Mesenchymal stem cell (in vitro differentiated cells and primary cell): ENCODE measurements at places on chromosomes 2 and 18.
A peak's percentile ranks its signal among the peaks of the same experiment; 100 is the strongest.

DNA sequence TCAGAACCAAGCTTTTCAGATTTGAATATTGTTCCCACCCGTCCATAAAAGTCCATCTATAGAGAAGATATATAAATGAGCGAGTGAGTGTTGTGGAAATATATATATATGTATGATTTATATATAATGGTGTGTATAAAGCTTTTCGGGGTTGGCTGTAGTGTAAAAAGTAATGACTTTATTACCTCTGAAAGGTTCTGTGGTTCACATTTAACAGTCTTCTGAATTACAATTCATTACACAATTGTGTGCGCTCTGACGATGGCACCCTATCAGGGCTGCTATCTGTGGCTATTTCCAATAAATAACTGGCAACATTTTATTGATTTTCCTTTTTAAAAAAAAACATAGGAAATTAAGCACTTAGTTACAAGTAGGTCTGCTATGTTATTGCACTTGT is 2.7 kb upstream of the BCL11A start:
- no peak for DNase-seq

- DNase-seq = peak; percentile 23
Observed at GRCh38 chr2:201157694-201158093, 25.2 kb upstream of the CASP10 start.

DNA sequence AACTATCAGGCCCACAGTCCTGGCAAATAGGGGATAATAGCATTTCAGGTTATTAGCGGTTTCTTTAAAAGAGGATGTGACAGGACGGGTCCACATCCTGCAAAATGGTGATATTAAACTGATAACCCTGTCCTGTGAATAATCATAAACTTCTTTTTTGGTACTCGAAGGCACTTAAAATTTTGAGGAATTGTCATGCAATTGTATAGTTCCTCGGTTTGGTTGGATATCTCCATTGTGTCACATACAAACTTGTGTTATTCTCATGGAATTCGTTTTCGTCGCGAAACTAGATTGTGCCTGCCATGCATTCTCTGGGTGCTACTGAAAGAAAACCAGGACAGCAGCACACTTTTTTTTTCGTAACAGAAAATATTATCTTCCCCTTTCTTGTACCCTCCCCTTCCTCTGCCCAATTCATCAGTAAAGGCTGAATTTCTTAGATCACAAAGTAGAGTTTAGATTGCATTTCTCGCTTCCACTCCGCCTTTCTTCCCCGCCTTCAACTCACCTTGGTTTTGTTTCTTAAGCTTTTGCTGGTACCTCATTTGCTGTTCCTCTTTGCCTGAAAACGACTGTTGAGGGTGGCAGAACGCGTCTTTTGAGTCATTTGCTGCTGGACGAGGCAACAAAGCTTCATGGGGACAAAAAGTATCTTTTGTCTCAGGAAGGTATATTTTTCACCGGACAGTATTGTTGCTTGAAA is 1.3 kb downstream of the CERS6 start:
- no peak for DNase-seq

DNA sequence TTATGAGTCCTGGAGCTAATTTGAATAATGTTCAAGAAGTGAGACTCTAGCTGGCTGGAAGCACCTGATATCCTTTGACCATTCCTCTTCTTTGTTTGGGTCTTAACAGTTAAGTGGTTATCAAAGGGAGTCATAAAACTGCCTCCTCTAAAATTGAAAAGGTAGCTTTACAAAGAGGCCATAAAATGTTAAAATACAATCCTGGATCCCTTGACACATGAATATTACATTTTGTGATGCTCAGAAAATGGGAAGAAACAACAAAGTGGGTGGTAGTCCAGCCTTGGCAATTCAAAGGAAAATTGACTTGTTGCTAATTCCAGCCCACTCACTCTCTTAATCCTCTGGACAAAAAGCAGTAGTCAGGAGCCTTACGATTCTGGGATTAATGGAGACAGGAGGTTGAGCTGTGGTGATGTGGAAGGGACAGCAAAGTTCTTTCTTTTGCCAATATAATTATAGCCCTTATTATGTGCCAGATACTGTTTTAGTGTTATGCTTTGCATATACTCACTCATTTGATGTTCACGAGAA is 339.2 kb downstream of the PDE11A start:
- DNase-seq = no peak

- no peak for DNase-seq
Observed at GRCh38 chr2:158928965-158929364, 39.5 kb upstream of the TANC1 start.

DNA sequence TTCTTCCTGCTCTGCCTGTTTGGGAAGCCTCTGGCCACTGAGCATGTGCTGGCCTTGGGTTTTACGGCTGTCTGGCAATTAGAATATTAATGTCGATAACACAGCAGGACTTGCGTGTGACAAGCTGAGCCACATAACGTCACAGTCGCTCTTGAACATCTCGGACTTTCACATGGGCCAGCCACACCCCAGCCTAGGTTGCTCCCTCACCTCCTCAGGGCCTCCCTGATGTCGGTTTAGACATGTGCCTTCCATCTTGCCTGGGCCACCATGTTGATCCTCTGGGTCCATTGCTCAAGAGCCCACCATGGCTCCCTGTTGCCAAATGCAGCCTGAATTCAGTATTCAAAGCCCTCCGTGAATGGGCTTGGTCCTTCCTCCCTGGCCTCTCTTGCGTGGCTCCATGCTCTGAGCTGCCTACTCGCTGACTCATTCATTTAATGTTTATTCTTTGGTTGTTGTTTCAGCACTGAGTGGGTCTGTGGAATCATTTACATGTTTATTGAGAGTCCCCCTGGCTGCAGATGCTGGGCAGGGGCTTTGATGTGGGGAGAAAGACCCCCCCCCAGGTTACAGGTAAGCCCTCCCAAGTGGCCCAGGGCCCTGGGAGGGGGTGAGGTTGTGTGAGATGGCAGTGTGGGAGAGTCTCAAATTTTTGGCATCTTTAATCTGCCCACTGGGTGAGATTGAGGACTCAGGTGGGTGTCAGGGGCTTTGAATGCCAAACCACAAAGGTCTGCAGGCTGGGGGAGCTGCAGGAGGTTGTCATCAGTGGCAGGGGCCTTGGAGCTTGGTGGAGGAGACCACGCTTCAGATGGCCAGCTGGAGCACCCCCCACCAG is 62.0 kb downstream of the ODC1 start:
- DNase-seq = peak; percentile 84

GRCh38 chr2:66496670-66497420 is 61.9 kb downstream of the MEIS1 start:
- no peak for DNase-seq

DNA sequence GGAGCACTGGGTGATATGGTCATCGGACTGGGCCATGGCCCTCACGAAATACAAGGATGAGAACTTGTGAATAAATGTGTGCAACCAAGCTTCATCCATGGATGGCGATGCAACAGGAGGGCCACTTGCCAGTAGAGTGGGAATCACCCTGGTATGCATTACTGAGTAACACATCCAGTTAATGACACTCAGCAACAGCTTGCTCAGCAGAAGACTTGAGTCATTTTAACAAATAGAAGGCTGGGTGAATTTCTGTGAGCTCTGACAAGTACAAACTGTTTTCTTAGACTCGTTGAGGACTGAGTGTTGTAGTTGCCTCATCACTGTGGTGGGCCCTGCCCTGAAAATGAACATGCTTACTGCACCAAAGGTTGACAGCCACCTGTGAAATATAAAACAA is 221.6 kb downstream of the NCKAP5 start:
- peak; percentile 19 for DNase-seq

DNA sequence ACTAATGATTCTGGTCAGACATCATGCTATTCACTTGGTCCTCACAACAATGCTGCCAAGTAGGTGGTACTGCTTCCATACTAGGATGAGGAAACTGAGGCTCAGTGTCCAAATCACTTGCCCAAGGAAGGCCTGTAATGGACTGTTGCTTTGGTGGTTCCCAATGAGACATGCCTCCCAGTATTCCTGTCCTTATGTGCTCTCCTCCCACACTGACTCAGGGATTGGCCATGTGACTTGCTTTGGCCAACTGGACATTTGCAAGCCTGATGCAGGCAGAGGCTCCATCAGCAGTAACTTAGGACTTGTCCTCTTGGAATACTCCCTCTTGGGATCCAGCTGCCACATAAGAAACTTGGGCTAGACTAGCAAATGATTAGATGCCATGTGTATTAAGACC is 3.0 kb downstream of the FBXO41 start:
- DNase-seq = no peak

DNA sequence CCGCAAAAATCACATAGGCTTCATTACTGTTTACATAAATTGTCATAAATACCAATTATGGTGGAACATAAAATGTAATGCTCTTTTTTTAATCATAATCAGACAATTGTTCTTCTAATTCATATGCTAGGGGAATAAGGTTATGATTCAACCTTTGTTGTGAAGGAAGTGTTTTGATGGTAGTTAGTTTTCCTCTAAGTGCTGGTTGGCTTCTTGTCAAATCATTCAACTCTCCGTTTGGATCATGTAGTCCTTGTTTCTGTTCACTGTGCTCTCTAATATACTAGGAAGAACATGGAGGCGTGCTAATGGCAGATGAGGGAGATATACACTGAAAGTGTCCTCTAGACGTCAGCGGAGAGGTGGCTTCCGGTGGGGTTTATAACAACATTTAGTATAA is 1938.0 kb upstream of the PIK3C3 start:
- no peak for DNase-seq

DNA sequence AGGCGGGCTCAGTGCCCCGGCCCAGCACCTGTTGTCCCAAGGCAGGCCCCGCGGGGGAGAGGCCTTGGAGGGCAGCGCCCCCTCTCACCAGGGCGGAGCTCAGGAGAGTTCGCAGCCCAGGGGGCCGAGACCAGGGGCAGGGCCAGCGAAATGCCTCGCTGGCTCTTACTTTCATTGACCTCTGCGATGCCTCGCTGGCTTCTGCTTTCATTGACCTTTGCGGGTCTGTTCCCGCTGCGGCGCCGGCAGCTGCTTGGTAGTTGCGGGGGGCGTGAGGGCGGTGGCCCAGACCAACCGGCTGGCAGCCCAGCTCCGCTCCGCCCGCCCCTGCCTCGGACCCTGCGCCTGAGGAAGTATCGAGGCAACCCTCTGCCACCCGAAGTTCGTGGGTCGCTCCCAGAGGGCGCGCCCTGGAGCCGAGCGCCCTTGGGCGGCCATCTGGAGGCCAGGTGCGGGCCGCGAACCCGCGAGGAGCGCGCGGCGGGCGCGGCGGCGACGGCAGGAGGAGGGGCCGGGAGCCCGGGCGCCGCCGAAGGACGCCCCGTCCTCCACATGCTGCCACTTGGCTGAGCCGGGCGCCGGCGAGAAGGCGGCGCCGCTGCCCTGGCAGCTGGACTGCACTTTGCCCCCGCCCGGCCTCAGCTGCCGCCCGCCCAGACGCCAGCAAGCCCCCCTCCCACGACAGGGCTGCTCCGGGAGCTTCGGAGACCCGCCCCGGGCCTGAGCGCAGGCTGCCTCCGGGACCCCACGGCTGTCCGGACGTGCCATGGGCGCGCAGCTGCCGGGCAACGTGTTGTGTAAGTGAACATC is 118.0 kb upstream of the MSTN start:
- DNase-seq = peak; percentile 36

DNA sequence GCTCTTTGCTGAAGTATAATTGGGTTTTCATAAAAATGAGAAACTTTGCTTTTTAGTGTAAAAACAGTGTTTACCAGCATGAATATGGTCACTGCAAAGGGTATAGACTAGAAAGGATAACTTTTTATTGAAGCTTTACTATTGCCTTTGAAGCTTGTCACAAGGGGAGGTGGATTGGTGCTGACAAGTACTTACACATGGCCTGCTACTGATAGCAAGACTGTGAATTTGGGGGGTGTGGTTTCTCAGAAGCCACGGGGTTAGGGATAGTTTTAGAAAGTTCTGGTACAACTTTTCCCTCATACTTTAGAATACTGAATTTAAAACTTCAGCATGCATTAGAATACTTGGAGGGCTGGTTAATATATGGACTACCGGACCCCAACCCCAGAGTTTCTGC is 294.1 kb downstream of the SOCS6 start:
- DNase-seq = no peak

- DNase-seq = no peak
Observed at GRCh38 chr2:72121153-72121552, 26.5 kb downstream of the CYP26B1 start.

GRCh38 chr2:26428846-26429245 is 27.1 kb downstream of the DRC1 start:
- no peak for DNase-seq

- DNase-seq = no peak
Observed at GRCh38 chr18:36408606-36409005, 111.1 kb downstream of the FHOD3 start.

- peak; percentile 32 for DNase-seq
Observed at GRCh38 chr2:180604077-180604476, 376.3 kb upstream of the UBE2E3 start.

GRCh38 chr2:113675875-113676274 is 48.8 kb downstream of the RABL2A start:
- DNase-seq = no peak

DNA sequence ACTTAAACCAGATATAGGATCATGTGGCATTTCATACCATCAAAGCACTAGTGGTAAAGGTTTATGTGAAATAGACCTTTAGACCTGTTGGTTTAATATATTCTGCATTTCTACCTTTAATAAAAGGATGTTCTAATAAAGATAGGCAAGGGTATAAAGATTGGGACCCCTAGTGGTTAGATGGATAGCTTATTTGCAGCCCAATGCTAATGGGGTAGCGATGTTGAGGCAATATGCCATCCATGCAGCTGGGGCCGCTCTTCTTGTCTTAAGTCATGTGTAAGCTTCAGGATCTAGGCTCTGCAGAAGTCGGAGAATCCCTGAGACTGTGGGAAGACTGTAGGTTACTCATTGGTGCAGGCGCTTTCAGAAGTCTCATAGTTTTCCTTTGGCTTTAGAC is 114.9 kb downstream of the ICOS start:
- no peak for DNase-seq

DNA sequence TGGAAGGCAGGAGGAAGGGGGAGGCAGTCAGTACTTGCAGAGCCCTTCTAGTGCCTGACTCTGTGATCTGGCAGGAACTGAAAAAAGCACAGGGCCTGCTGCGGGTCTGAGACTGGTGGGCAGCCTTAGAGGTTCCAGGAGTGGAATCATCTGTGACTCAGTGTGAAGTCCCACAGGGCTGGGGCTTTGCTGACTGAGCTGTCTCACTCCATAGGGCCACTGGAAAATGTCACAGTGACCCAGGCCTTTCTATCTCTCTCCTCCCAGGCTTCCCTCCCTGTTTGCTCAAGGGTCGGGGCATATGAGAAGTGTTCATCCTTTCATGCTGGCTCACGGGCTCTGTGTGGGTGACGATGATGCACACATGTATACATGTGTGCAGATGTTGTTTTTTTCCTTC is 47.1 kb upstream of the ZFP36L2 start:
- peak; percentile 89 for DNase-seq

DNA sequence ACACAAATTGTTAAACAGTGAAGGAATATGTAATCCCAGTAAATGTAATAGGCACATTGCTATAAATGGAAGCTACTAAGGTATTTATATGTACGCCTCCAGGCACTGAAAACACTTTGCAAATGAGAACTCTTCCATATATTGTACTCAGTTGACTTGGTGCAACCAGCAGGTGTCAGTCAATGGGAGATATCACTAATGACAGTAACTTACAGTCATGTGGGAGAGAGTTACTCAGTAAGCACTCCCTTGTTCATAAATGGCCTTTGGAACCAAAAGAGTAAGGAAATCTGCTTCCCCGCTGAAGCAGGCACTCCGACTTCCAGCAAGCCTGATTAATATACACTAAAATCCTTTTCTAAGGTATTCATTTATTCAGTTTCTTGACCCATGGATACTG is 5.9 kb downstream of the MDH1 start:
- DNase-seq = no peak

GRCh38 chr2:236161531-236161930 is 6.7 kb downstream of the GBX2 start:
- no peak for DNase-seq

- DNase-seq = no peak
Observed at GRCh38 chr18:27746241-27746640, 430.7 kb downstream of the CDH2 start.
